ENCODE measurements at places on chromosomes 7 and 10.

DNA sequence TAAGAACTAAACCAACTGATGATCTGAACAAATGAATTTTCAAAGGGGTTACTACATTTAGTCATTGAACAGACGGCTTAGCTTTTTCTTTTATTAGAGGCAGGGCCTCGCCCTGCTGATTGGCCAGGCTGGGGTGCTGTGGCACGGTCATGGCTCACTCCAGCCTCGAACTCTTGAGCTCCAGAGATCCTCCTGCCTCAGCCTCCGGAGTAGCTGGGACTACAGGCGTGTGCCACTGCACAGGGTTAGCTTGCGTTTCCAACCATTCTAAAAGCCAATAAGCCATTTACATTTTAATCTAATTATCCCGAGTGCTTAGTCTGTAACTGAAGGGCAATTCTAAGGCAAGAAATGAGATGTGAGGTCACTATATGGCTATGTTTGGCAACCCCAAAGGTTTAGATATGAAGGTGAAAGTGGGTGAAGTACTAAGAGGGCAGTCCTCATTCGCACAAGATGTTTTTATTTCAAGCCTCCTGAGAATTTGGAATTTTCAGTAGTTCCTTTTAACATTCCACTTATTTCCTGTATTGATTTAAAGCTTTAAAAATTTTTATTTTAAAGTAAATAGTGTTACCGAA, 1.6 kb upstream of the CDK13 start:
- DNase-seq, result no peak

- DNase-seq, result peak; percentile 14
Measured at GRCh38 chr10:72058989-72059842, 29.1 kb downstream of the SPOCK2 start.

DNA sequence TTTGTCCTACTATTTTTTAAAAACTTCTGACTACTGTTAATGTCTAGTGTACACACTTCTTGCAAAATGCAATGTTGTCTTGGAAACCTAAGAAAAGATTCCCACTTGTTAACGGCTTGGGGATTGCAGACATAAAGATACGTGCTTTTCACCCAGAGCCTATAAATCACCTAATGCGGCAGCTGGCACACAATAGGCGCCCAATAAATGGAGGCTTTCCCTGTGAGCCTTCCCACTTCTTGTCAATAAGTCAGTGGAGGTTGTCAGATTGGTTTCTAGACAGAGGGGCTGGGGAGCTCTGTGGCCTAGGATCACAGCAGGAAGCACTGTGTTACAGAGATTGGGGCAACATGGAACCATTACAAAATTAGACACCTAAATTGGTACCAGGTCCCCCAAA, 74.7 kb downstream of the VSTM4 start:
- no peak for DNase-seq

GRCh38 chr7:51764976-51765375, 448.4 kb upstream of the COBL start:
- DNase-seq, result no peak
